ENCODE measurements at places on chromosomes 3 and 15.

- peak; percentile 9 for DNase-seq
These were observed 534.5 kb upstream of the KCNMB2 start for GRCh38 chr3:178001670-178002101.

DNA sequence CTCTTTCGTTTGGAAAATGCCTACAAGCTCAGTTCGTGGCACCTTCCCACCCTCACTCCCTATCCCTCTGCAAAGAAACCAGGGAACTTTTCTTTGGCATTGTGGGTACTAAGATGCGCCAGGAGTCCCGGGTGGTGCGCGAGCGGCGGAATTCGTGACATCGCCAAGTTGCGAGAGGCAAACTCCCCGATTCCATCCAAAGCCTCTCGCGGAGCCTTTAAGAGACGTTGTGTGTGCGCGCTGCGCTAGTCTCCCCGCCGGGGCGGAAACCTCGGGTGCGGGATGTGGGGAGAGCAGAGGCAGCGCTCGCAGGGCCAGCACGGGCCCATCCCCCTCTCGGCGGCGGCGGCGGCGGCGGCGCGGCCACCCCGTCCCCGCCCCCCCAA, 443 bp upstream of the NR2F2 start:
- DNase-seq: no peak

GRCh38 chr3:149898771-149899170, 71.9 kb downstream of the PFN2 start:
- no peak for DNase-seq

DNA sequence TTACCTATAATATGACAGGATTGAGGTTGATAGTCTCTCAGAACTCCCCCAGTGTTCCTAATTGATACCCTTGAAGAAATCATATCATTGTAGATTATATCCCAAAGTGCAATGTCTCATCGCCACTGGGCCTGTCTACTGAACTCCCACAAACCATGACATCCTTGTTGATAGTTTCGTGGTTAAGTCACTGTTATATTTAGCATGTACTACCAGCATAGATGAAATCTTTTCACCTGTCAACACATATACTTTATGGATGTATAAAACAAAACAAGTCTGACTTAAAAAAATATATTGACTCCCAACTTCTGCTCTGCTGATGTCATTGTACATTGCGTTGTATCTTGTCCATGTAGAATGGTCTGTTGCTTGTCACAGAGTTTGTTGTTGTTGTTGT, 128.1 kb downstream of the IQCH start:
- no peak for DNase-seq

DNA sequence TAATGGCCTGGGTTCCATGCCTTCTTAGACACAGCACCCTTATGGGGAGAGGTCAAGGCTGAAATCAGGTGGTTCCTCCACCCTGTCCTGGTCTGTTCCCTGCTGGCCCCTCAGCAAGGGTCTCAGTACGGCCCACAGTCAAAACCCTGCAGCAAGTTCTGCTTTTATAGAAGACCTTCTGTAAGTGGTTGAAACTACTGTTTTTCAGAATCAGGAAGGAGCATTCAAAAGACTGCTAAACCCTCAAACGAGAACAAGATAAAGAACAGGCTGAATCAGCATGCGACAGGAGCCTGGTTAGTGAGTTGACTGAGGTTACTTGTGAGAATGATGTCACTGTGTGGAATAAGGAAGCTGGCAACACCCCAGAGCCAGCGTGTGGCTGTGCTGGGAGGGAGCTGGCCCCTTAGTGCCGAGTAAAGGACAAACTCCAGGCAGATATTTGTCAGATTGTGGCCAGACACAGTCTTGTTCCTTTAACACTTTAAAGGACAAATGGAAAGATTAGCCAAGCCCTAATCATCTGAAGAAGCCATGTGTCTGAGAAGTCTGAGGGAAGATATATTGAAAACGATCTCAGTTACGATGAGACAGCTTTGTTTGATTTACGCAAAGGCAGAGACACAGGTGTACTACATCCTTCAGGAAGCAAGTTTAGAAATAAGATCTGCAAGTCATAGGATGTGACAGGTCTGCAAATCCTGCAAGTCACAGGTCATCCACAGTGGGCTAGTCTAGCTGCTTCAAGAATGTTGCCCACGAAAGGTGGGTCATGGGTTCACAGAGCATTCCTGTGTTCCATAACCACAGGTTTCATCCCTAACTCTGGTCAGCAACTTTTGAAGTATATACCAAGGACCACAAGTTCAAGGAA, 54.0 kb downstream of the B3GNT5 start:
- peak; percentile 27 for DNase-seq

DNA sequence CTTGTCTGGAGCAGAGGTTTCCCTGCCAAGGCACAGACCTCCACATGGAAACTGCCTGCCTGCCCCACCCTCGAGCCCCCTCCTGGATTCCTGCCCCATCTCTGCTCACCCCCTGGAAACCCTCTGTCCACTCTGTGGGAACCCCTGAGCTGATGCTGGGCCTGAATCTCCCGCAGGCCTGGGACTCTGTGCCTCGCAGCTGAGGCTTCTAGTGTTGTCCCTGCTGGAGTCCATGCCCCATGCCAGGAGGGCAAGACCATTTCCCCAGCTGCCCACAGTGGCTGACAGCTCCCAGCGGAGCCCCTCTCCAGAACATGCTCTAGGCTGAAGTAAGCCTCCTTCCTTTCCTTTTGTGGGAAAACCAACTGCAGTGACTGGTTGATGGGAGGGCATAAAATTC, 46.9 kb downstream of the SRGAP3 start:
- no peak for DNase-seq

- DNase-seq: no peak
These were observed 6.0 kb downstream of the FAM43A start for GRCh38 chr3:194691481-194692283.

GRCh38 chr3:129626744-129627349, 20.4 kb upstream of the PLXND1 start:
- DNase-seq: peak; percentile 48

DNA sequence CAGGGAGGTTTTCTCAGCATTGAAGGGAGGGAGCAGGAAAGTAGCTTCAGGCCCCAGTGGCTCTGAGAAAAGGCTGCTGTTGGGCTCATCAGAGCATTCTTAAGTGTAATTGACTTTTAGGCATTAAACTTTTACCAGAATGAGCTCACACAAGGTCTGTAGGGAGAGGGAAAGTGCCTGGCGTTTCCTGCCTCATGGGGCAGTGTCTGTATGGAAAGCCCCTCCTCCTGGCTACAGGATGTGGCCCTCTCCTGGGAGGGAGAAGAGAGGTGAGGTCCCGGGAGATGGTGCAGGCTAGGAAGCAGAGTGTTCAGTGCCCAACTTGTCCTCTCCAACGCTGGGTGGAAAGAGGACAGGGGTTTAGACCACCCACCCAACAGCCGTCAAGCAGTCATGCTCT, 21.3 kb upstream of the SCN10A start:
- DNase-seq: no peak

GRCh38 chr15:48828906-48829305, 18.0 kb upstream of the CEP152 start:
- DNase-seq: no peak

DNA sequence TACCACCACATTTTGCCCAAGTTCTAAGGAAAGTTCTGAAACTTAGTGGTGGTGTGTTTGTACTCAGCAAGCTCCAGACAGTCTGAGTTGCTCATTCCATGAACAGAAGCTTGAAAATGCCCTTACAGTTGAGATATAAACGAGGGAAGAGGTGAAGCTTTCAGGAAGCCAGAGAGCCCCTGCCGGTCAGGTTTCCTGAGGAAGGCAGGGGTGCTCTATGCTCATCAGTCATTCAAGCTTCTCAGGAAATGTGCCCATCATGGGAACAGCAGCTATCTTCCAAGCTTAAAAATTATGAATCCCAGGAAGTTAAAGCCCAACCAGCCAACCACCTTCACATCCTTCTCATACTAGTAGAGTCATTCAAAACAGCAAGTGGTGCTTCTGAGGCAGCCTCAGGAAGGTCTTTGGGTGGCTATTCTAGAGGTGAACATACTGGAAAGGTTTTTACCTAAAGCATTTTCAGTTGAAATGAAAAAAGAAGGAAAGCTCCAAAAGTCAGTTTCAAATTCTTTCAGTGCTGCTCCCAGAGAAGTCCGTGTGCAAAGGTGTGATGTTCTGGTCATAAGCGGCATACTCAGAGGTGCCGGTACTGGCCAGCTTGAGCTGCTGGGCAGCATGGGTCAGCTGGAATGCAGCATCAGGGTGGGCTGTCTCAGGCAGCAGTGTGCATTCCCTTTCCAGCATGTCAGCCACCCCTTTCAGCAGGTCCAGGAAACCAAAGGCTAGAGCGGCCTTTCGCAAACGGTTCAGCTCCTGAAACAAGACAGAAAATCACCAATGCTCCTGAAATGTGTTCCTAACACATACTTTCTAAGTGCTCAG, 31.8 kb downstream of the INTS14 start:
- DNase-seq: no peak

- DNase-seq: peak; percentile 10
These were observed 1.8 kb upstream of the ZSCAN2 start for GRCh38 chr15:84598993-84599392.

DNA sequence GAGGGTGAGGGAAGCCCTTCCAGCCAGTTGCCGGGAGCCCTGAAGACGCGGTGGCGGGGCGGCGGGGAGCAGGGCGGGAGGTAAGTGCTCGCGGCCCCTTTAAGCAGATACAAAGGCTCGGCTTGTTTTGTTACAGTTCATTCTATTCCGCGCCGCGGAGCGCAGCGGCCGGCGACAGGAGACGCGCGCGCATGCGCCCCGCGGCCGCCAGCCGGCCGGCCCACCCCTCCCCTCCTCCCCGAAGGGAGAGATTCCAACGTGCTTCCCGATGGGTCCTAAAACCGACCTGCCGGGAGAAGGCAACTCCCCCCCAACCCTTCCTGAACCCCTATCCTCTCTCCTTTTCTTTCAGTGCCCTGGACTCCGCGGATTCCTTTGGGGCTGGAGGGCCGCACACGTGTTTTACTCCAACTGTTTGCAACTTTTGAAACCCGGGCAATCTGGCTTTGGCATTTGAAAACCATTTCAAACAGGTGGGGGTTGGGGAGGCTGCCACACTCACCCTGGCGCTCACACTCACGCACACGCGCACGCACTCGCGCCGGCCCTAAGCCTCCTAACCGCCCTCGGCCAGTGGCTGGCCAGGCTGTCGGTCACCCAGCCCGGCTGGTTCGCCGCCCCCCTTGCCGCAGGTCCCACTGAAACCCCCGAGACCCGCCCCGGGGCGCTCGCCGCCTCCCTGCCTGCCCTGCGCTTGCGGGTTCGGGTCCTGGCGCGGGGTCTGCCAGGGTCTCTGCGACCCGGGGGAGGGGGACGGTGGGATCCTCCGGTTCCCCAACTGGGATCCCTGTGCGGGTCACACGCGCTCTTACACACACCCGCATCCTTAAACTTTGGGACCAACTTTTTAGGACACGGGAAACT, at the start of gene MAGI1:
MAGI1 (minus strand) TSS at position 193 of the 864 bp plus-strand sequence. CDS start 610 bp downstream, outside the sequence.
- DNase-seq: no peak

DNA sequence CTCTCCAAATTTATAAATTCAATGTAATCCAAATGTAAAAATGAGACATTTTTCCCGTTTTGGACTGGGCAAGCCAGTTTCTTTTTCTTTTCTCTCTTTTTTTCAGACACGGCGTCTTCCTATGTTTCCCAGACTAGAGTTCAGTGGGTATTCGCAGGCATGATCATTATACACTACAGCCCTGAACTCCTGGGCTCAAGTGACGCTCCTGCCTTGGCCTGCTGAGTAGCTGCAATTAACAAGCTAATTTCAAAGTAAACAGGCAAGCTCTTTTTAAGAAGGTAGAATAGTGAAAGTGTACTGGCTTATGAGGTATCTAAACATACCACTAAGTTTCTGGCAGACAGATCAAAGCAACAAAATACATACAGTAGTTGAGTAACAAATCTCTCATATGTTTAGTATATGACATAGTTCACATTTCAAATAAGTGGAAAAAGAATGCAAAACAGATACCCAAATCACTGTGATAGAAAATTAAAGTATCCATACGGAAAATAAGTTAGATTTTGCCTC, 13.5 kb downstream of the HIGD1A start:
- DNase-seq: no peak

- no peak for DNase-seq
These were observed 38.2 kb upstream of the FAM174B start for GRCh38 chr15:92693691-92694331.

- DNase-seq: no peak
These were observed 342.0 kb upstream of the CTDSPL start for GRCh38 chr3:37519661-37520060.

GRCh38 chr3:185335799-185336198, 27.1 kb upstream of the MAP3K13 start:
- no peak for DNase-seq

GRCh38 chr3:135918600-135918999, 46.9 kb upstream of the PPP2R3A start:
- no peak for DNase-seq

- no peak for DNase-seq
These were observed 234.1 kb downstream of the THSD4 start for GRCh38 chr15:71349336-71349735.

- DNase-seq: no peak
These were observed 220.5 kb upstream of the SATB1 start for GRCh38 chr3:18645619-18646018.

DNA sequence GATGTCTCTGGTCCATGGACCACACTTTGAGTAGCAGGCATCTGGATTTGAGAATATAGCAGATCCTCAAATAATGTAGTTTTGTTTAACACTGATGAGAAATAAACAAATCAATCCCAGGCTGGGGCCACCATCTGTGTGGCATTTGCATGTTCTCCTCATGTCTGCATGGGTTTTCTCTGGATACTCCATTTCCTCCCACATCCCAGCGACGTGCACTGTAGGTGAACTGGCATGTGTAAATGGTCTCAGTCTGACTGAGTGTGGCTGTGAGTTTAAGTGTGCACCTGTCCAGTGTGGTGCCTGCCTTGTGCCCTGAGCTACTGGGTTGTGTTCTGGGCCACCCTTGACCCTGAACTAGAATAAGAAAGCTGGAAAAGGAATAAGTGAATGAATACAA, 66.3 kb upstream of the NANOGP8 start:
- DNase-seq: no peak

GRCh38 chr3:139652561-139652960, 25.2 kb downstream of the NMNAT3 start:
- DNase-seq: no peak

- peak; percentile 92 for DNase-seq
These were observed 78.2 kb downstream of the CCNL1 start for GRCh38 chr3:157081626-157082210.

- DNase-seq: no peak
These were observed 428.5 kb upstream of the FRG2C start for GRCh38 chr3:75235631-75236030.

GRCh38 chr15:56839099-56839498, 79.3 kb upstream of the TCF12 start:
- no peak for DNase-seq

- DNase-seq: no peak
These were observed 20.1 kb upstream of the GOLGA6L2 start for GRCh38 chr15:23467110-23467600.

Data from CD4-positive, alpha-beta T cell treated with Interleukin-2 at 100 ng/mL for 4 hours (primary cell).